Pulmonary artery endothelial cell (primary cell): ENCODE measurements at places on chromosomes 5 and 9. TPM values are rescaled to one million over a fixed set of nuclear protein-coding genes. Genes with fewer than 3 reads are reported as not detected.

LRRC19 gene
- total RNA-seq, result not detected in 2 replicates

DNA sequence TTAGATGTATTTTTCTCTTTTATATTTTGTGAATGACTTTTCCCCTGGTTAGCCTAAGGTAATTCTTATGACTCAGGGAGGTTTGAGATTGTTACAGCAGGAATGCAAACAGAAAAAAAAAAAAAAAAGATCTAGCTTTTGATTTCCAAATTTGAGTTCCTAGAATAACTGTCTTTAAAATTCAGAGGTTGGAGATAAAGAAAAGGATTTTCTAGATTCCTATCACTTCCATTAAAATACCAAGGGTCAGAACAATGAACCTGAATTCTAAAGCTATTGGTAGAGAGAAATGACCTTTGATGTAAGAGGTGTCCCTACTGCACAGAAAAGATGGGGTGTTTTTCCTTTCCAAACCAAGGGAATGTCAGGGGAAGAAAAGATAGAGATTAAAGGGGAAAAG is 262.5 kb downstream of the DOCK8 start:
- no peak for DNase-seq

GRCh38 chr9:128232528-128233428 is 29.6 kb downstream of the DNM1 start:
- no peak for DNase-seq

TMED9 gene
- total RNA-seq, result 188 and 231 TPM in 2 replicates

- no peak for DNase-seq
Observed at GRCh38 chr5:54556141-54556540, 38.6 kb downstream of the SNX18 start.

NOTCH1 gene
- 70.7 and 92.1 TPM in 2 replicates for total RNA-seq

GRCh38 chr5:107858324-107858723 is 187.6 kb upstream of the EFNA5 start:
- no peak for DNase-seq

DNA sequence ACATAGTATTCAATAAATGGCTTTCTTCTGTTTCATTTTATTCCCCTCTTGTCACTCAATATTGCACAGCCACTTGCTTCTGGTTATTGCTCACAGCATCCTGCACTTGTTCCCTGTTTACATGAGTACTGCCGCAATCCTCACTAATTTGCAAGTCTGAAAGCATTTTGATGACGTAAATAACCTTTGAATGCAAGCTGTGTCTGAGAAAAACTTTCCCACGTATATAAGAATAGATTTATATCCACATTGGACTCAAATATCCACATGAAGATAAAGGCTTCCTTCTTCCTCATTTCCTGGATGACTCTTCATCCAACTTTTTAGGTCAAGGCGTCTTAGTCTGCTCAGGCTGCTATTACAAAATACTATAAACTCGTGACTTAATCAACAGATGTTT is 88.2 kb upstream of the DAP start:
- DNase-seq, result no peak

DNA sequence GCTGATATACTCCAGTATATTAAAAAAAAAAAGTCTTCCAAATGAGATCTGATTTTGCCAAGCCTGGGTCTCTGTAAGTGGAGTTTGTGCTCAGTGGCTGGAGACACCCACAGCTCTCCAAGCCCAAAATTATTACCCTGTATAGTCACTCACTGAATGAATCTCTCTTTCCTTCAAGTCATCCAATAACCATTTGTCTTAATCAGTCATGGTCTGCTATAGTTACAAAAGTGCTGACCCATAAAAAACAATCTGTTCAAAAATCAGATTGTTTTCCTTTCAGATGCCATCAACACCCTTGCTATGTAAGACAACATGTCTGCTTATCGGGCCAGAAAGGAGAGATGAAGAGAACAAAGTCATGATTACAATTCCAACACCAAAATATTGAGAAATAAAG is 159.4 kb upstream of the FST start:
- no peak for DNase-seq

ANKRD18B gene
- 3.9 and 4.7 TPM in 2 replicates for total RNA-seq

ADAMTS12 gene
- 0.39 TPM in 1 of 2 replicates, not detected in the other for total RNA-seq

CCNI2 gene
- total RNA-seq, result 0.04 TPM in 1 of 2 replicates, not detected in the other

- DNase-seq, result no peak
Observed at GRCh38 chr9:122822056-122822455, 6.3 kb downstream of the PDCL start.

- no peak for DNase-seq
Observed at GRCh38 chr9:114315723-114316363, 7.1 kb upstream of the ORM1 start.

GRCh38 chr9:129471201-129472019 is 149.5 kb downstream of the C9orf50 start:
- no peak for DNase-seq

GRCh38 chr5:179798144-179798770 is 4.5 kb downstream of the LTC4S start:
- DNase-seq, result no peak

DNA sequence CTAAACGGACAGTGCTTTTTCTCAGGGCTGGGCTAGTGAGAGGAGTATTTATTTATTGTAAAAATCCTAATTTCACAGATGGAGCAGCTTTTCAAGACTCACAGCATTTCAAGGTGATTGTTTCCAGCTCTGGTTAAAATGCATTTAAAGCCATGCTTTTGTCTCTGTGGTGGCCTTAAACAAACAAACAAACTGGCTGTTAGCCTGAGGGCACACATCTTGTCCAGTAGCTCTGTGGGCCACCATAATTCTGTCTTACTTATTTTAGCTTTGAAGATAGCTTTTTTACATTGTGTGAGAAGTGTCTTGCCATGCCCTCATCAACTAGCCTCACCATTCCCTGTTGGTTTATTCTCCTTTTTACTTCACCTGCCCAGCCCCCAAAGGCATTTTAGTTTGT is 218.2 kb downstream of the PSAT1 start:
- DNase-seq, result no peak

CARD9 gene
- total RNA-seq, result 0.59 and 1.1 TPM in 2 replicates

GRCh38 chr5:148401604-148402003 is 17.8 kb downstream of the FBXO38 start:
- no peak for DNase-seq

PTGDS gene
- total RNA-seq, result not detected in 2 replicates

GRCh38 chr5:93592883-93593282 is 9.9 kb downstream of the NR2F1 start:
- no peak for DNase-seq

DNA sequence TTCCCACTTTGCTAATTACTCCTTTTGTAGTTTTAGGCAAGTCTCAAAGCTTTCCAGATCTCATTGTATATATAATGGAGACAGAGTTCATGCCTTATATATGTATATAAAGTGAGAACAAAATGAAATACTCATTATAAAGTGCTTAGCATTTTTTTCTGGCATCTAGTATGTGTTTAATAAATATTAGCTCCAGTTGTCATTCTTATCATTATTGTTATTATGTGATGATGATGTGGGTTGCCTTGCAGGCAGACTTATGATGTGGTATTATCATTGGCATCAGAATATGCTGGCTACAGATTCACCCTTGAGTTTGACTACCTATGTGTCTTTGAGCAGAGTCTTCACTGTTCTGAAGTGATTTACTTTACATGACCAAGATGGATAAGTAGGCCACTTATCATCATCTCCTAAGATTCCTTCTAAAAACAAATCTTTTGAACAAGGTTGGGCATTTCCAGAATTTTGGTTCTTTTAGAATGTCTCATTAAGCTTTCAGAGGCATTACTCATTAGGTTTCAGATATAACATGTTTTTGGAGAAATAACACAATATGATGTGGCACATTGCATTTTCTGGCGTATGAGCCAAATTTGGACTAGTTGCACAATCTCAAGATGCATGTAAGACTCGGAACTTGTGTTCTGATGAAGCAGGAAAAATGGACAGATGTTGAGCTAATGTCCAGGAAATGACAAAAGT is 145.6 kb upstream of the TNC start:
- no peak for DNase-seq

ARID3C gene
- total RNA-seq, result 0.07 and 0.13 TPM in 2 replicates

FOXD4L3 gene
- total RNA-seq, result 0.07 TPM in 1 of 2 replicates, not detected in the other

DNA sequence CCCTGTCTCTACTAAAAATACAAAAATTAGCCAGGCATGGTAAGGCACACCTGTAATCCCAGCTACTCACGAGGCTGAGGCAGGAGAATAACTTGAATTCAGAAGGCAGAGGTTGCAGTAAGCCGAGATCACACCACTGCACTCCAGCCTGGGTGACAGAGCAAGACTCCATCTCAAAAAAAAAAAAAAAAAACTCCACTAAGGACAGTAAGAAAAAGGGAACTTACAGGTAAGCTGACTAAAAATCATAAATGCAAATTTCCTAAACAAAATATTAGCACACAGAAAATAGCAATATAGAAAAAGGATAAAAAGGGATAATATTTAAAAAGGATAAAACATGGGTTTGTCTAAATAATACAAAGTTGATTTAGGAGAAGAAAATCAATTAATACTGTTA is 27.9 kb upstream of the HNRNPA0 start:
- no peak for DNase-seq

RASEF gene
- total RNA-seq, result 0.07 TPM in 1 of 2 replicates, not detected in the other

DNA sequence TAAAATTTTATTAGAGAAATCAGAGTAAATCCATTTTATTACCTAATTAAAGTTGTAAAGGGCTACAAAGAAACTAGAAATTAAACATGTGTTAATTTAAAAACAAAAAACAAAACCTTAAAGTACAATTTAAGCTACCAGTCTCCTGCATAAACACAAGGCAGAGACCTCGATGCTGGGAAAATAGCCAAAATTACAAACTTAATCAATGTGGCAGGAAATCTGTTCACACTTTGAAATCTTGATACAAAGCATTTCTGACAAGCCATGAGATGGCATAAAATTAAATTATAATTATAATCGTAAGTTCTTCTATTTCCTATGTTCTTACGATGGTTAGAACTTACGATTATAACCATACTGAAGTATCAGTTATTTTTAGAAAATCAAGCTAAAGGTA is 158.0 kb upstream of the FREM1 start:
- DNase-seq, result no peak

DNA sequence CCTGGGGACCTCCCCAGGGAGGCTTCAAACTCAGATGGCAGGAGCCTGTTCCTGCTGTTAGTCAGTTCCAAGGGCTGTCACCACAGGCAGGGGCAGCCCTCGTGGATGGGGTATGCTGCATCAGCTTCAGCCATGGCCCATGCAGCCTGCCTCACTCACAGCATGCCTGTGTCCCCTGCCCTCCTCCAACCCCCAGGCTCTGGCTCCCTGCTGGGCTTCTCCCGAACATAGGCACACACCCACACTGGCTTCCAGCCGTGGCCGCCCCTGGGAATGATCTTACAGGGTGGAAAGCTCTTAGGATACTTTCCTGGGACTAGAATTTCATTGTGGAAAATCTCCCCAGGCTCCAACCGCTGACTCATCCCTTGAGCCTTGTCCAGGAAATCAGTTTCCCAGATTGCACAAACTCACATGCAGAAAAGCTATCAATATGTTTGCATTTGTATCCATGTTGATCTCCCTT is 163.8 kb downstream of the SEC61B start:
- no peak for DNase-seq

NEUROG1 gene
- not detected in 2 replicates for total RNA-seq

DNA sequence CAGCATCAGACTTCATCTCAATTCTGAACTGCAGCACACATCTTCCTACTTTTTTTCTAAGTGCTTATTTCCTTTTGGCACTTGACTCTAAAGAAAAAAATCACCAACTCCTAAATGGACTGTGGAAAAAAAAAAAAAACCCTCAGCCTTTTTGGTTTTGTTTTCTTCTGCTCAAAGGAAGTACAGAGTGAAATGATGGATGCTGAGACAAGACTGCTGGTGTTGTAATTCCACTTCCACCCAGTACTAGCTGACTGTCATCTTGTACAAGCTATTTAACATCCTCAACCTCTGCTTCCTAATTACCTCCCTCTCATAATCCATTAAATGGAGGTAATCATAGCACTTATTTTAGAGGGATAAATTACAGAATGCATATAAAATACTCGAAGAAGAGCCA is 171.5 kb upstream of the GNA14 start:
- DNase-seq, result no peak

- no peak for DNase-seq
Observed at GRCh38 chr5:116847960-116848359, 273.3 kb upstream of the SEMA6A start.

C8G gene
- 0.67 TPM in 1 of 2 replicates, not detected in the other for total RNA-seq

DNA sequence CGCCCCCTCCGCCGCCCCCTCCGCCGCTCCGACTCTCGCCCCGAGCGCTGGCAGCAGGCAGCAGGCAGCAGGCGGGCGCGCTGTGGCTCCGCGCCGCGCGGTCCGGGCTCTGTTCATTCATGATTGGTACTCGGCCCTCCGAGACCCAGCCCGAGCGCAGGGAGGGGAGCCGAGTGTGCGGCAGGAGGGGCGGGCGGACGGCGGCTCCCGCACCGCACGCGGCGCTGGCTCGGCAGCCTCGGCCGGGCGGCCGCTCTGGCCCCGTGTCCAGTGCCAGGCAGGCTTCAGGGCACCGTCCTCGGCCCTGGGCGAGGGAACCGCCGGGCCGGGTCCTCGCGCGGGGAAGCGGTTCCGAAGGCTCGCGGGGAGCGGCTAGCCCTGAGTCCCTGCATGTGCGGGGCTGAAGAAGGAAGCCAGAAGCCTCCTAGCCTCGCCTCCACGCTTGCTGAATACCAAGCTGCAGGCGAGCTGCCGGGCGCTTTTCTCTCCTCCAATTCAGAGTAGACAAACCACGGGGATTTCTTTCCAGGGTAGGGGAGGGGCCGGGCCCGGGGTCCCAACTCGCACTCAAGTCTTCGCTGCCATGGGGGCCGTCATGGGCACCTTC is at the start of gene KCNIP1:
Gene KCNIP1, plus strand, starts transcription at position 31 of the 607 bp plus-strand sequence.
- DNase-seq, result no peak

- DNase-seq, result no peak
Observed at GRCh38 chr9:2545881-2546490, 75.6 kb upstream of the VLDLR start.

GRCh38 chr5:173004447-173004846 is 20.9 kb downstream of the ATP6V0E1 start:
- no peak for DNase-seq

EPB41L4A gene
- total RNA-seq, result 13.4 and 18.3 TPM in 2 replicates

- DNase-seq, result no peak
Observed at GRCh38 chr5:149448431-149448830, 69.3 kb upstream of the IL17B start.

GRCh38 chr5:58965677-58966414 is 383.0 kb downstream of the RAB3C start:
- DNase-seq, result no peak

PCDHGA3 gene
- 0.21 and 0.26 TPM in 2 replicates for total RNA-seq

CACNA1B gene
- total RNA-seq, result 0.07 TPM in 2 replicates
